CD8-positive, alpha-beta T cell (primary cell): ENCODE measurements at places on chromosomes 2 and 18. TPM values are rescaled to one million over a fixed set of nuclear protein-coding genes. Genes with fewer than 3 reads are reported as not detected.

Gene STARD6
- total RNA-seq = not detected

DNA sequence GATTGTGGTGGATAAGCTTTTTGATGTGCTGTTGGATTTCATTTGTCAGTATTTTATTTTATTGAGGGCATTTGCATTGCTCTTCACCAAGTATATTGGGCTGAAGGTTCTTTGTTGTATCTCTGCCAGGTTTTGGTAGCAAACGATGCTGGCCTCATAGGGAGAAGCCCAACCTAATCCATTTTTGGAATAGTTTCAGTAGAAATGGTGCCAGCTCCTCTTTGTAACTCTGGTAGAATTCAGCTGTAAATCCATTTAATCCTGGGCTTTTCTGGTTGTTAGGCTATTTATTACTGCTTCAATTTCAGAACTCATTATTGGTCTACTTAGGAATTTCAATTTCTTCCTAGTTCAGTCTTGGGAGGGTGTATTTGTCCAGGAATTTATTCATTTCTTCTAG is 309.8 kb upstream of the SETBP1 start:
- DNase-seq = no peak

Gene FAM161A
- 0.56 TPM for total RNA-seq

Gene CRACDL
- total RNA-seq = 0.84 TPM

GRCh38 chr2:145088756-145089155 is 568.8 kb upstream of the ZEB2 start:
- no peak for DNase-seq

DNA sequence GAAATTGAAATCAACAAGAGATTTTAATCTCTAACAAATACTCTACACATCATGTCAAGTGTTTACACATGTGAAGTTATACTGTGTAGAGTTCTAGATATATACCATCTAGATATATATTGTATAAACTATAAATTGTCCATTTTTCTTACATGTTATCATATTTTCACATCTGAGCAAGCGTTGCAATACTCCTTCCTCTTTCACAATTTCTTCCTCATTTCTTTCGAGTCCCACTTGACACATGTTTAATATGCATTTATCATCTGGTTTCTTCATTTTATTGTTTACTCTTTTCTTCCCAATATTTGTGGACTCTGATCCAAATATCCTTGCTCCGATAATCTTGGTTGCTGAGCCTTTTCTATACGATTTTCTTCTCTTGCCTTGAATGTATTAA is 50.2 kb downstream of the UNC80 start:
- DNase-seq = no peak

DNA sequence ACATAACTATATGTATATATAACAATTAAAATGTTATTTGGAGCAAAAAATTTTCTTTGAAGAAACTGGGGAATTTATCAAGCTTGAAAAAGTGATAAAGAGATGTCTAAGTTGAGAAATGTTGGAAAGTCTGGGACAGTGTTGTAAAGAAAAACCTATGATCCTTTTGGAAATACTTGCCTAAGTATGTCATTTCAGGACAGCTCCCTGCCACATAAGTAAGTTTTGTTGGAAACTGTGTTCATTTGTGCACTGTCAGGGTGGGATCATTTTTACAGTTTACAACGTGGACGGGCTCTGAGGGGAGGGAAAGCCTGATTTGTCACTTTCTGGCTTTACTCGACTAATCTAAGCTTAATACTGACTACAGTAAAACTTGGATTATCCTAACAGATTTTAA is 10.4 kb upstream of the COL3A1 start:
- DNase-seq = no peak

DNA sequence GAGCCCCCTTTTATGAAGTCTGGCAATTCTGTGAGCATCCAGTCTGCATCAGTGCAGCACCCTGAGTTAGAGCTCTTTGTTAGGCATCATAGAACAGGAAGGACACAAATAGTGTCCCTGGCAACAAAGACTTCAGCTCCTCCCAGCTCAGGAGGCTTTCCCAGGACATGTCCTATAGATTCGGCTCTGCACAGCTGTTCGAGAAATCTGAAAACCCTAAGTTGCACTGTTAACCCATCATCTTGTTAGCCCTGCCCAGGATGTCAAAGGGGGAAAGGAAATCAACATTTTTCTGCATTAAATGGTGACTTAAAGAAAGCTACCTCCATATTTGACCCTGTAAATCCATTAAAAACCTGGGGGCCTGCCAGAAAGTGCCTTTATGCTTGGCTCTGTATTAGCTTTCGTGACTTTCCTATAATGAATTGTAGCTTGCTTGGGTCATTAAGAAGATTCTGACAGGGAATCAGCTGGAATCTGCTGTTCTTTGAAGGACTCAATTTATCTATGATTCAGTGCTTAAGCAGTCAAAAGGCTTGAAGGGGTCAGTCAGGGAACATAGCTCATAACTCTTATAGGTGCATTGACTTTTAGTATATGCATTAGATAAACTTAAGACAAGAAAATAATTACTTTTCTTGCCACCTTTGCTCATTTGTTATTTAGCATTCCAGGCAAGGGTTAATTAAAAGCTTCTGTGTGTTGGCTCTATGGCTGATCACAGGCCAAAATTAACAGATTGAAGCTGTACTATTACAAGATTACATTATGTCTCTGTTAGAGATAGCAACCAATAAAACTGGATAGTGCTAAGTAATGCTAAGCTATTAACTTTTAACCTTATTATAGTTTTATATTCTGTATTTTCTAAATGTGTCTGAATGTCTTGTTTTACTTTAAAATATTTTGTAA is 20.6 kb downstream of the ERMN start:
- no peak for DNase-seq

DNA sequence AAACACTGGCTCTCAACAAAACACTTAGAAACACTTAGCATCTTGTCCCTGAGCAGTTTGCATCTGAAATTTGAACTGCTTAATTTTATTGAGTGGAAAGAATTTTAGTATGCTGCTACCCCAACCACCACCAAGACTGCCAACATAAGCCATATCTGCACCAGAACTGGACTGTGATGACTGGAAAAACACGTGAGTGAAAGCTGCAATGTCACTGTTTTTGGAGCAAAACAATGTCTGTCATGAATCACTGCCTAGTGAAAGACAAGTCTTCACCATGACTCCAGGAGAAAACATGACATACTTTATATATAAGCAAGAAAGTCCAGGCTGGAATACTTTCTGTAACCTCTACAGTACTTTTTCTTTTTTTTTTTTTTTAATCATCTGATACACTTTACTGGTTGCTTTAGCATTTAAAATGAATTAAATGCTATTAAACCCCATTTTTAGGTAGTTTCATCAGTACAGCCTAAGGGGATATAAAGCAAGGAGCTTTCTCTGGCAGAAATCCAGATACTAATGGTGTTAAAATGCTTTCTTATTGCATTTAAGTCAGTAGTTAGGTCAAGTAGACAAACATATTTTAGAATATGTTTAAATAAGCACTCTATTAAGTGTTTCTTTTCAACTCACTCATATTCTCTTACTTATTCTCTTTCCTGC is 2129.4 kb upstream of the PIK3C3 start:
- no peak for DNase-seq

DNA sequence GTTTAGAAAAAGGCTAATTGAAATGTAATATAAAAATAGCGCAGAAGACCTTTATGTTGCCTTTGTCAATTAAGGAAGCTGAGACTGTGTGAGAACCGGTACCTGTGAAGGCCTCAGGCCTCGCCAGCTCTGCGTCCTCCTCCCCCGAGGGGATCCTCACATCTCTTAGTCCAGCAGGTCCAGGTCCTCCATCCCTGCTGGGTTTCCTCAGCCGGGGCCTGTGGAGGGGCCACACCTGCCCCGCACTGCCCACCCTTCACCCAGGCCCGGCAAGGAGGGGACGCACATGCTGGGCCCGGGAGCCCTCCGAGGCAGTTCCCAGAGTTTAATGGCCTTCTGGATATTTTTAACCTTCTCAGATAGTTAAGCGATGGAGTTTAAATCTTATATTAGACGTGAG is 3.5 kb downstream of the KCNG2 start:
- DNase-seq = no peak

DNA sequence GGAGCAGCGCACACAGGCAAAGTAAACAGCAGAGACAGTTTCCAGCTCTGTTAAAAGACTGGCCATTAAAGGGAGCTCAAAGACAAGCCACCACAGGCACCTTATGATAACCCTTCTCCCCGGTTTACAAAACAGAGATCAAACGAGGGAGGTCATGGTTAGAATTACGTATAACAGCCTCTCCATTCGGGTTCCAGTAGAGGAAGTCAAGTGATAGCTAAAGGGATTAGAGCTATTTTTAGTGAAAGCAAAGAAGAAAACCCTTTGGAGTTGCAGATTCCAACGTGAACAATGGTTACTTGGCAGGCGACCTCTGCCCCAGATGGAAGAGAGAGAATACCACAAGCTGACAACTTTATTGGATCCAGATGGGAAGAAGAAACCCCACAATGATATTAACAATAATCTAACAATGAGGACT is 31.2 kb upstream of the EDAR start:
- no peak for DNase-seq

DNA sequence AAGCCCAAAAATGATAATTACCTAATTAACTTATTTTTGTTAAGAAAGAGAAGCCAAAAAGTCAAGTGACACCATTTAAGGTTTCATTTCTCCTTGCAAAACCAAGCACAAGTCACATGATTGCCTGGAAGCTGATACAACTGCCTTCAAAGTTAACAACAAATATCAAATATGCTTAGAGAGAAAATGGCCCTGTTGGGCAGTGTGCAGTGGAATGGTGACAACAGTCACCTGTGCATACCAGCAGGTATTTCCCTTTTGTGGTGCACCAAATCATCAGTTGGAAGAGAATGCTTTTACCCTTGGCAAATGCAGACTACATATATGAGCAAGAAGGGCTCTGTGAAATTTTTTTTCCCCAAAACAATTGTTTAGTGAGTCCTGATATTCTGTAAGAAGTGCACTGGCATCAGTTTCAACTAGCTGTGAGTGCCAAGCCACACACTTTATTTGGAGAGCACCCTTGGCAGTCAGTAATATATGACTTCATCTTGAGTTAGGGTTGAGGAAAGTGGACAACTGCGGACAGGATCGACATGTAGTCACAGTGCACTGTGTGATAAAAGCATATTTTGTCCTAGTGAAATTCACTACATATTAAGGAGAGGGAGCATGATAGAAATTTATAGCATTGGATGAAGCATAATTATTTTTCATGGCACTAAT is 74.9 kb upstream of the DOCK10 start:
- no peak for DNase-seq

DNA sequence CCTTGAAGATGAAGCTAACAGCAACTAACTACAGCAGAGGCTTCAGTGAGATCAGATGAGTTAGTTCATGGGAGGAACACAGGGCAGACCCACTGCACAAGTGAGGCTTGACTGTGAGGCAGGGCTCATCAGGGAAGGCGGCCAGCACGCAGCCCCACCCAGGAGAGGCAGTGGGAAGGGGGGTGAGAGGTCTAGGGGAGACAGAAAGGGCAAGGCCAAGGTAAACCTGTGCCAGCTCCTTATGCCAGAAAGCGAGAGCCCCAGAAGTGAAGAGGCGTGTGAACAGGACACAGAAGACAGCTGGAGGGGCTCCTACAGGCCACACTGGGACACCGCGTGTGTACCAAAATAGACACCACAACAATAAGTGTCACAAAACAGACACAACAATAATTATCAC is 48.6 kb downstream of the ANO7 start:
- no peak for DNase-seq

DNA sequence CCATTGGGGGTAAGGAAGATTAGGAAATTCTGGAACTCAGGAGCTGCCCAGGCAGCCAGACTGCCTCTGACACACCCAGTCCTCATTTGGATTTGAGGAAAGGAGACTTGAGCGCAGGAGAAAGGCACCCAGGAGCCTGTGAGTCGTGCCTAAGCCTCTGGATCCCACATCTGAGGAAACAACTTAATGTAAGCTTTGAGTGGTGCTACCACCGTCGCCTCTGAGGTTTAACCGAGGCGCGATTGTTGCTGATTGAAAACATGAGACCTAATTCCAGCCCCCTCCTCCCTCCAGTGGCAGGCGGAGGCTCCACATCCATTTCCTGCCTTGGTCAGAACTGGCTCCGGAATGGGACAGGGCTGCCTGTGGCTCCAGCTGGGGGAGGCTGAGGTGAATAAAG is 176.7 kb upstream of the PKDCC start:
- DNase-seq = no peak

DNA sequence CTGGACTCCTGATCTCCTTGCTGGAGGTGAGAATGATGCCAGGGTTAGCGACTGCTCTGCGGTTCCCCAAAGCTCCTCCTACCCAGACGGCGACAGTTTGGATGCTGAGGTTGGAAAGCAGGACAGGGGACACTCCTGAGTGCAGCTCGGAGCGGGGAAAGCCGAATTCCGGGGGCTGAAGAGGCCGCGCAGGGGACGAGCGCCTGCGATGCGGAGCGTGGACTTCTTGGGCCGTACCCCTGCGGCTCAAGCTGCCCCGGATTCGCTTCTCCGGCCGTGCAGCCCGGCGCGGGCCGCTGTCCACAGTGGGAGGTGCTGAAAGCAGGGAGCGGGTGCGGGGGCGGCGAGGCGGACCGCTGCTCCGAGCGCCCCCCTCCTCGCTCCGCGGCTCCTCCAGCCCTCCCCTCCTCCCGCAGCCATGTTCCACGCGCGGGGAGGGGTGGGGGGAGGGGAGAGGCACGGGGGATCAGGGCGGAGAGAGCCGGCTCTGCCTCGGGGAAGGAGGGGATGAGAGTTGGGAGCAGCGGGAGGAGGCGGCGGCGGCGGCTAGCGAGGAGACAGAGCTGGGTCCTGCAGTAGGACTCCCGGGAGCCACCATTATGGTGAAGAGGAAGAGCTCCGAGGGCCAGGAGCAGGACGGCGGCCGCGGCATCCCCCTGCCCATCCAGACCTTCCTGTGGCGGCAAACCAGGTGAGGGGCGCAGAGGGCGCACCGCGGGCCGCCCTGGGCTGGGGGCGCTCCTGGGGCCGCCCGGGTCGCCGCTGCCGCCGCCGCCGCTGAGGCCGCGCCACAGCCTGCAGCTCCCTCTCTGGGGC is at the start of gene UNC80:
UNC80 (plus strand) TSS at position 359 of the 816 bp plus-strand sequence; CDS start at position 600, 241 bp downstream.
- DNase-seq = no peak

- DNase-seq = no peak
These were observed 113.7 kb downstream of the SRBD1 start for GRCh38 chr2:45497355-45497754.

Gene INO80D
- total RNA-seq = 48.5 TPM

Gene RIT2
- not detected for total RNA-seq

- no peak for DNase-seq
These were observed 253.4 kb downstream of the GBX2 start for GRCh38 chr2:235914756-235915155.

- no peak for DNase-seq
These were observed 36.6 kb downstream of the DIPK1C start for GRCh38 chr18:74420481-74420880.

Gene ABCG8
- not detected for total RNA-seq

DNA sequence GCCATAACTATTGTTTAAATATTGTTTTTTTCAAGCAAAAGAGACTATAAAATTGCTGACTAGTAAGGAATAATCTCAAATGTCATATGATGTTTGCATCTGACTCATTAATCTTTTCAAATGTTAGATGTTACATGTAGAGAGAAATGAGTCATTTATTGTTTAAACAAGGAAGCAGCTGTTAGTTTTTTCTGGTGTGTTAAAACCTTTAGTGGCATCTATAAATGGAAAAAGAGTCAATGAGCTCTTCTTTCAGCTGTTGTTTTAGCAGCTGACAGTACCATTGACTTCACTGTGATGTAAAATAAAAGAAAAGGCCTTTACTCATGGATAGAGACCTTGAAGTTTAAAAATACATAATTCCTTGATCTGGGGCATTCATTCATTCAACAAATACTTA is 1.8 kb upstream of the KLHL41 start:
- DNase-seq = no peak

GRCh38 chr18:10213526-10213925 is 240.9 kb upstream of the APCDD1 start:
- DNase-seq = no peak

Gene UBXN4
- total RNA-seq = 157 TPM
